ENCODE measurements at places on chromosomes 1 and 21. TPM values are rescaled to one million over a fixed set of nuclear protein-coding genes. Genes with fewer than 3 reads are reported as not detected.

GRCh38 chr1:230820568-230820967 is 47.8 kb downstream of the C1orf198 start:
- DNase-seq: no peak

DNA sequence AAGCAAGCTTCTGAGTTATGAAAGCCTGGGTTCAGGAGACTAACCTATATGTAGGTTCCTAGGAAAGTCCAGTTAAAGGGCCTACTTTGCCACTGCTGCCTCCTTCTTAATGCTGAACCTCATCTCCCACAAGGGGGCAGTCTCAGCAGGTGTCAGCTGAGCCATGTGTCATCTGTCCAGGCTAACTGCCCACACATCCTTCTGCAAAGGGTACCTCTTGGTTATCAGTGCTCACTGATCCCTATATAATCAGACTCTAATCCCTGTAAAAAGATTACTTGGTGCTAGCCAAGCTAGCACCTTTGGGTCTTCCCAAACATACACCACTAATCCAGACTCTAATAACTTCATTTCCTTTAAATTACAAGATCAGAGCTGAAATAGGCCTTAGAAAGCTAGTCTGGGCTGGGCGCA is 9.0 kb downstream of the PRDX1 start:
- DNase-seq: peak; percentile 62

Gene CAMTA1
- 44.9 TPM for polyA plus RNA-seq

Gene CR1L
- not detected for polyA plus RNA-seq

DNA sequence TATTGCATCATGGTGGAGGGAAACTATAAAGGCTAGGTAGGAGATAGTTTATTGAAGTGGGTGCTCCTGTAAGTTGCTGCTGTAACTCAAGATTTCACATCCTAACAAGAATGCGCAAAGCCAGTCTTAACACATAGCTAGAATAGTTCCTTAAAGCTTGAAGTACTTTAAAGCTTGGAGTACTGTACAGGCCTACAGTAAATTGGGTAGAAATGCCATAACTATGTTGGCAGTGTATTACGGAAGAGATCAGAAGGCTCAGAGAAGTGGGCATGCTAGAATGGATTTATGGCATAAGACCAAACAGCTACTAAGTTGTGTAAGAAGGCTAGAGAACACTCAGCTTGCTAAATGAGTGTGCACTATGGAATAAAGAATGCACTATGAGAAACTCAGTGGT is 44.5 kb downstream of the DMRTA2 start:
- DNase-seq: no peak

Gene S100A10
- polyA plus RNA-seq: 202 TPM
